Esophagus squamous epithelium (tissue), 5 donors: ENCODE measurements at places on chromosomes 3 and 15. TPM values are rescaled to one million over a fixed set of nuclear protein-coding genes. Genes with fewer than 3 reads are reported as not detected.

DNA sequence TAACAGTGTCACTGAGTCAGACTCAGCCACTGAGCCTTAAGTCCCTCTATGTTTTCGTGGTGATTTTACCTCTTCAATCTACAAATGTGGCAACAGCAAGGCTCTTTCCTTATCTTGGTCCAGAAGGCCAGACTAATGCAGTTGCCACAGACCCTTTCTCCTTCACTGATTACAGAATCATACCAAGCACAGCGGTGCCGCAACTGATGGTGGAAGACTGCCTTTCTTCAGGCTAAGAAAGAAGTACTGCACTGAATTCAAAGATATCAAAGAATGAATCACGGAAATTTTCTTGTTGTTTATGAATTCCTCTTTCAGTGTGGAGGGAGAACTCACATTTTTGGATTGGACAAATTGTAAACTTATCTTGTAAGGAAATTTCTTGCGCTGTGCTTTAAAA lies 18.6 kb downstream of the DCP1A start:
- DNase-seq = no peak

DNA sequence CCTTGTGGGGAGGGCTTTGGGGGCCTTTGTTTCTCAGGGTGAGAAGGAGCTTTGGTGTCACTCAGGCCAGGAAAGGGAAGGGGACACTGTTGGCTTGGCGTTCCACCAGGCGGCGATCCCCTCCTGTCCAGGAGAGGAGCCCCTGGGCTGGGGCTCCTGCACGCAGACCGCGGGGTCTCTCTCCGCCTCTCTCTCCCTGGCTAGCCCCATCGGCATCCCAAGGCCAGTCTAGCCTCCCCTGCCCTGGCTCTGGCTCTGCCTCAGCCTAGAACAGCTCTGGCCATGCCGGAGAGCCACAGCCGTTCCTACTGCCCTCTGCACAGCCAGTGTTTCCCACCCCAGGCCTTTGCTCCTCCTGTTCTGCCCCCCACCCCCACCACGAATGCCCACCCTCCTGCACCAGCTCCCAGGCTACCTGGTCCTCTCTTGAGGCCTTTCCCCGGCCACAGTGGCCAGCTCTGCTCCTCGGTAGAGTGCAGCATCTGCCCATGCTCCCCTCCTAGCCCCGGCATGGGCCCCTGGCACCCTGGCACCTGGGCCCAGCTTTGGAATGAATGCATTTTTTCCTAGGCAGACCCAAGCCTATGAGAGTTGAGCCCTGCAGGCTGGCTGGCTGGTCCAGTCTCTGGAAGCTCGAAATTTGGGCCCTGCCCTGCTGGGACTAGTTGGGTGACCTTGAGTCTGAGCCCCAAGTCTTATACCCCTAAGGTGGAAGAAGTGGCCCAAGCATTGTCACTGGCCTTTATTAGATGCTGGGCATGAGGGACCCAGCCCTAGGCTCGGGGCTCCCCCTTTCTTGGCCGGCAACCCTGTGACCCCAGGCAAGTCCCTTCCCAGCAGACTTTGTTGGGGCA lies 2.4 kb downstream of the PLXNA1 start:
- no peak for DNase-seq

GRCh38 chr3:23342343-23342742 lies 139.2 kb downstream of the UBE2E2 start:
- DNase-seq = no peak

DNA sequence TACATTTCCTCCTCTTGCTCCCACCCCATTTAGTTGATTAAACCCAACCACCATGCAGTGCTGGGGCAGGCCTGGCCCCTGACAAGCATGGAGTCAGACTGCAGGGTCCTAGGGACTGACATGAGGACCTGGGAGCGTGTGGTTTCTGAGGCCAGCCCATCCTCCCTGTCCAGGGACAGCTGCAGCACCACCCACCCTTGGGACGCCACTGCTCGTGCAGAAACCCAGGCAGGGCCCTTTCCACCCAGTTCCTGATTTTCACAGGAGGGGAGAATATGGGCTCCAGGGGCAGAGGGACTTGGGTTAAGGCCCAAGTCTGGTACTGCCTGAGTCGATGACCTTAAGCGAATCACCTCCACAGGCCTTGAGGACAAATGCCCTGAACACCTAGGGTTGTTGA lies 23.7 kb downstream of the PLXND1 start:
- DNase-seq = no peak

- no peak for DNase-seq
Observed at GRCh38 chr15:98620020-98620419, 28.3 kb upstream of the IGF1R start.

DNA sequence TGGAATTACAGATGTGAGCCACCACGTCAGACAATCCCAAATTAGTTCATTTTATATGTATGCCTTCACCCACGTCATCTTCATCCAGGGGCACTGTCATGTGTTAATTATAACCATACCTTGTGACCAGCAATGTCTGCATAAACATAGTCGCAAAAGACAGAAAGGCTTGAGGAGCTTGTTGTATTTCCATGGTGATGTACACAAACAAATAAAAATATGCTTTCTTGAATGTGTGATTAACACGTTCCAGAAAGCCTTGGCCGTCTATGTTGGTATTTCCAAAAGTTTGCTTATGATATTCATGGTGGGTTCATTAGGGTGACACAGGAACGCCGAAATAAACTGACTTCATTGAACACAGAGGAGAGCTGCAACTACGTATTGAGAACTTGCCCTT lies 524.7 kb upstream of the ZNF717 start:
- DNase-seq = no peak

DNA sequence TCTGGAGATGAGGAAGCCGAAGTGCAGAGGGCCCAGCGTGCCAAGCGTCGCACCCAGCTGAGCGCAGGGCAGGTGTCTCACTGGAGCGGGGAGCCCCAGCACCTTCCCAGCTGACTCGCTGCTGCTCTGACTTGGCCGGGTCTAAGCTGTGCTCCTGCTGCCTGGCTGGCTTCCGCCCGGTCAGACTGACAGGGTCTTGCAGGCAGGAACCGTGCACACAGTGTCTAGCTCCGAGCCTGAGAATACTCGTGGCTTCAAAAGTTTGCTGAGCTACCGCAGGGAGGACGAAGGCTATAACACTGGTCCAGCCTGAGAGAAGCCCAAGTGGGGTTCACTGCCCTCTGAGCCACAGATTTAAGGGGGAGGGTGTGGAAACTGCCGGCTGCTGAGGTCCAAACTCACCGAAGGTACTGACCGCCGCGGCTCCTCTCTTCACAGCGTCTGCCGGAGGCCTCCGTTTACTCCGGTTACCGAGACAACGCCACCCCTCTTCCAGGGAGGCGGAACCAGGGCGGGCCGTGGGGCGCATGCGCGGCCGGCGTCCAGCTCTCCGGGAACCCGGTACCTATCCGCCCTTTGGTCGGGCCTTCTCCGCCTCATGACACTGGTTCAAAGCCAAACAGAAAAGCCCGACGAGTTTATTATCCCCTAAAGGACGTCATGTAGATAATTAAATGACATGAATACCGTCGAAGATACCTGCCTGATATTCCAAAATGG lies at the start of gene CFAP44:
TSS of gene CFAP44 (minus strand) at position 443 of the 720 bp plus-strand sequence. CDS start 7,829 bp downstream, outside the sequence.
- DNase-seq = no peak

- DNase-seq = no peak
Observed at GRCh38 chr15:67820122-67820991, 5.0 kb upstream of the SKOR1 start.

- DNase-seq = no peak
Observed at GRCh38 chr3:152385761-152386160, 117.0 kb downstream of the MBNL1 start.

- no peak for DNase-seq
Observed at GRCh38 chr3:133055339-133055738, 17.1 kb downstream of the TMEM108 start.

Gene ZNF660
- total RNA-seq = 2.5 TPM

Gene ITIH1
- total RNA-seq = not detected

Gene LMAN1L
- total RNA-seq = not detected

Gene FSIP1
- 0.57 TPM for total RNA-seq

Gene RPL4
- total RNA-seq = 4,532 TPM

Gene ATP13A5
- 0.61 TPM for total RNA-seq

Gene SNTN
- total RNA-seq = not detected
